ENCODE measurements at places on chromosomes 5 and 9.

DNA sequence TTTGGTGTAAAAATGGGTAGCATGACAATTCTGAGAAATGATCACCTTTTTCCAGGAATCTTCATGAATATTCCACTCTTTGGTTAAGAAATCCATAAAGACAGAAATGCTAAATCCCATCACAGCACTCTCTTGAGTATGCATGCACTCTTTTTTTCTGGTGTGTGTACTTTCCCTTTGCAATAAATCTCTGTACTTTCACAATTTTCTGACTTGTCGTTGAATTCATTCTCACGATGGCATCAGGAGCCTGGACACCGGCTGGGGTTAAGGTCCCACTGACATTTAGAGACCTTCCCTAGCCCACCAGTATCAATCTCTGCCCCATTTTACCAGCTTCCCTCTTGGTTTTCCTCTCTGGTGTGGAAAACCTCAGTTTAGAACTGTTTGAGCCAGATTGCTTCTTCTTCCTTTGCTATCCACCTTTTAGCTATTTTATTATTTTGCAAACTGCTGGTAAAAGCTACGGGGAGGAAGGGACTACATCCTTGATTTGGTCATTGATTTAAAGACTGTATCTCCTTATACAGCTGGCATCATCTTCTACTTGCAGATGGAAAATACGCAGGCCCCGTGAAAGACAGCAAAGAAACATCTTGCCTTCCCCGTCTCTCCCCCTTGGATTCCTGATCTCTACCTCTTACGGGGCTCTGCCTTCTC is 59.9 kb upstream of the ZFR start:
- DNase-seq, result no peak

DNA sequence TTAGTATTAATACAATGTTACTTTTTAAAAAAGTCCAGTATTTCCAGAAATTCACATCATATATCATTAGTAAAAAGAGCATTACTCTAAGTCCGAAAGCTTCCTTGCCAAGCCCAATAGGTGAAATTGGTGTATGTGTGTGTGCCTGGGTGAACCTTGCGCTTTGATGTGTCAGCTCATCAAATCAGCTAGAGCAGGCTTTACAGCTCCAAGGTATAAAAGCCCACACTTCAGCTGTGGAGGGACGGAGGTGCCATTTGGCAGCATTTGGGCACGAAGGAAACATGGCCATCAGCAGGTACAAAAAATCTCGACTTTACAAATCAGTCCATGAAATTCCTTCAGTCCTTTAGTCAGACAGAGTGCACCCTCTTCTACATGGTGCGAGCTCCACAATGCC is 76.5 kb upstream of the IL7R start:
- no peak for DNase-seq

GRCh38 chr5:74094096-74094781 is 468.2 kb downstream of the ARHGEF28 start:
- DNase-seq, result no peak

- DNase-seq, result no peak
Measured at GRCh38 chr5:6279607-6280006, 98.7 kb downstream of the MED10 start.

DNA sequence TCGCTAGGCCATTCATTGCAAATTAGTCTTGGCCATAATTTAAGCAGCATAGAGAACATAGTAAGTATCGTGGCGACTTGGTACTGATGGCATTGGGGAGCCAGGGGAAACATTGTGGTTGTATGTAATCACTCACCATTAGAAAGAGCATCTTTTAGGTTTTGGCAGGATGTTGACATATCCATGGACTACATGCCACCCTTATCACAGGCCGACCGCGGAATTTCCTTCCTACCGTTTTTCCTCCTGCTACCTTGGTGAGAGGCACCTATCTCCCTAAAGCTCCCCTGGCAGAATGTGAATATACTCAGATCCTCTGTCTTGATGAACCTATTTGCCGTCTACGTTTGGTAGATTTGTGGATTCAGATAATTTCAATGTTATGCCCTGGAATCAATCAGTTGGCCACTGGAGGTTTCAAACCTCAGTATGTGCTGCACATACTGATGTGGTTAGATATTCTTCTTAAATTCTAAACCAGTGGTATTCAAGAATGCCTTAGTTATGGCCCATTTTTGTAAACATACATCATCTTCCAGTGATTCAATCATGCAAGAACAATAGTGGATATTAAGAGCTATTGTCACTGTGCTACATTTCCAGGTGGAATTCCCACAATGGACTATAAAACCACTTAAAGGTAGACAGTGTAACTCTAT is 271.0 kb upstream of the HAPLN1 start:
- DNase-seq, result no peak

GRCh38 chr9:117415358-117415914 is 579 bp upstream of the ASTN2 start:
- DNase-seq, result no peak

- no peak for DNase-seq
Measured at GRCh38 chr5:165874851-165875250, 2369.4 kb downstream of the MAT2B start.

DNA sequence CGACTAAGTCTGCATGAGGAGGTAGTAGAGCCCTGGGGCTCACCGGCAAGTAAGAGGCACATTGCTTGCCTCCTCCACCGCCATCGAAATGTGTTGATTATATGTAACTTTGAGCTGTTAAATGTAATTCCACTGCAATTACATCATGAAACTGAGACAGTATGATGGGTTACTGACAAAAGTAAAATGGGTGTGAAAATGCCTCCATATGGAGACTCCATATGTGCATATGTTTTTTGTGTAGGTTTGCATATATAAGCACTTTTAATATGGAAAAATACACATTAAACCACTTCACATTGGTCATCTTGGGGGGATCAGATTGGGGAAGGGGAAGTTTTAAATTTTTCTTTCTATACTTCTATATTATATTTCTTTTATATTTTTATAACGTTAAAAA is 29.8 kb downstream of the NFIL3 start:
- no peak for DNase-seq

DNA sequence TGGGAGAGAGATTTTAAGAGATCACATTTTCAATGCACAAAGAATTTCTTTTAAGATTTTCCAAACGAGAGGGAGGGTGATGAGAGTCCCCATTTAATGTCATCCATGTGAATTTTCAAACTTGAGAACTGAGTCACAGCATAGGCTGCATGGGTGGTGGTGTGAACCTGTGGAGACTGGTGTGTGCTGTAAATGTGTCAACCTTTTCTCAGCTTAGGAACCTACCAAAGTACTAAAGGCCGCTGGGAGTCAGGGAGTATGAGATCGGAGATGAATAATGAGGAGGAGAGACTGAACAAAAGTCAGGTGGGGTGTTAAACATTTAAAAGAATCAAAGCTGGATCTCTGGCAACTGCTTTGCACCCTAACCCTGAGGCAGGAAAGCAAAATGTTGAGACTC is 7.5 kb downstream of the ALDH1A1 start:
- DNase-seq, result no peak

- no peak for DNase-seq
Measured at GRCh38 chr9:121689461-121690157, 38.2 kb downstream of the DAB2IP start.

DNA sequence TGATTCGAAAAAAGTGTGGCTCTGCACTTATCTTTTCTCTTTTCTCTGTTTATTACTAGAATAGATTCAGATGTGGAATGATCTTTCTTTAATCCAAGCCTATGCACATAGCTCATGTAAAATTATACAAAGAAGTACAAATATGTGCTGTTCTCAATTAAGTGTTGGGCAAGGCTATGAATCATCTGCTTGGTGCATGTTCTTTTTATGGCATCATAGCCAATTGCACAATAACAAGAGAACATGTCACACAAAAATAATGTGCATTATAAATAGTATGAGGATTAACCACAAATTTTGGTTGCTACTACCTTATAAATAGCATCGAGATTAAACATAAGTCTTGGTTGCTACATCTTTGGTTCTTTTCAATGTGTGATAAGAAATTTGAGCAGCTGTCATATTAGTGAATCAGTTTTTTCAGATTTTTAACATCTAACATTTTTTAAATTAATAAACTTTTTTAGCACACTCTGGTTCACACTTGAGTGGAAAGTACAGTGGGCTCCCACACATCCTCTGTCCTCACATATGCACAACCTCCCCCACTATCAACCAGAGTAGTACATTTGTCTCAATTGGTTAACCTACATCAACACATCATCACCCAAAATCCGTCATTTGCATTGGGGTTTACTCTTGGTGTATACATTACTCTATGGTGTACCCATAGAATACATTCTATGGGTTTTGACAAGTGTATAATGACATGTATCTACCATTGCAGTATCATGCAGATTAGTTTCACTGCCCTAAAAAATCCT is 6.8 kb upstream of the RECK start:
- no peak for DNase-seq

- DNase-seq, result no peak
Measured at GRCh38 chr9:96022445-96023051, 147.1 kb downstream of the ERCC6L2 start.

DNA sequence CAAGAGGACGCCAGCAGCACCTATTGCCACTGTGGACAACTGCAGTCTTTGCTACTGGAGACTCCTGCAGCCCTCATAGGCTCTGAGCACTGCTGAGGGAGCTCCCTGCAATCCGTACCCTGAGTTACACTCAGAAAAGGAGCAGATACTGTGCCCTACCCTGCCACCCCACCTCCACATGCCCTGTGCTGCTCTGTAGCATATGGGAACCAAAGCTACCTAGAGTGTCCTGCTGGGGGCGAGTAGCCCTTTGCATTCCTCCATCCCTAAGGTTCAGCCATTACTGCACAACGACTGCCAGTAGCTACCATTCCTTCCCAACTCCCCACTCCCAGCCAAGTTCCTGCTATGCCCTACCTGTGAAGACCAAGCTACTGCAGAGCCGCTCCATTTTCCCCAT is 90.2 kb upstream of the SNCAIP start:
- DNase-seq, result no peak

DNA sequence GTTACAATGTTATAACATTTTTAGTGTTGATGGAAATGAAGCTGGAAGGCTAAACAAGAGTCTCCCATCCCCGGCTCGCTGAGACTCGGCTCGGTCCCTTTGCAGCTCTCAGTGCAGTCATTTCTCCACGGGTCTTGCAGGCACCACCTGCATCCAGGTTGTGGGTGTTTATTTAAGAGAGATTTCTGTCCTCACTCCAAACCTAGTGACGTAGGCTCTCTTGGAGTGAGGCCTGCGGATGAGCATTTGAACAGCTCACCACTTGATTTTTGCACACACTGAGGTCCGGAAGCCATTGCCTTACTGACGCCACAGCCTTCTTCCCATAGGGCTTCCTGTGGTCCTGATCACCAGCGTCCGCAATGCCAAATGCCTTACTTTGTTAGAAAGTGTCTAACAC is 197.7 kb upstream of the OTULINL start:
- DNase-seq, result peak; percentile 74

DNA sequence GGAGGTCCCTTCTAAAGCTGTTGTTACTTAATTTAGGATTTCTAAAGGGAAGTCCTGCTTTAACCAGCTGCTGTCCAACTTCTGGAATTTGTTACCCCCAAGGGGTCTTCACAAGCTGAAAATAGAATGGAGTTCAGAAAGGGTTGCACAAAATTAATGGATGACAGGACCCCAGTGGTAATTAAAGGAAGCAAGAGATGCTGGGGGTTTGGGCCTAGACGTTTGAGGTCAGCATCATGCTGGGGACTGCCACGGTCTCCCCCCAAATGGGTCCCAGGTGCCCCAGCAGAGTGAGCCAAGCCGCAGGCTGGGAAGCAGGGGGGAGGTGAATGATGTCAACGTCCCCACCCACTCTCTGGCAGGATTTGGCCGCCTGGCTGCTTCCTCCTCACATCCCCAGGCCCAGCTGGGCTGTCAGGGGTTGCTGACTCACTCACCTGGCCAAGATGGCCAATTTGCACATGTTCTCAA is 97.5 kb upstream of the ARAP3 start:
- no peak for DNase-seq

DNA sequence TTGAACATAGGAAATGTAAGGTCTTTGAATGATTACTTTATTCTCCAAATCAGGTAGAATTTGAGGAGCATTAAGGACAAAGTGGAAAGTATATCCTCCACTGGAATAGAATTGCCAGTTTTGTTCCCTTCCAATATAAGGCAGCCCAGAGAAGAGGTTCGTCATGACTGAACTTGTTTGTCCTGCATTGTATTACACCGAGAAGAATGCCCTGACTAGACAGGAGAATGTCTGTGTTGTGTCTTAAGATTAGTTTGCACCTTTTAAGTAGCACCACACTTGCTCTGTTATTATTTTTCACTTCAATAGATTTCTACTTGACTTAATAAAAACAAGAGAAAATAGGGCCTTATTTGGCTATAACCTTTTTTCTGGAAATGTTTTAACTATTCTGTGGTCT is 586.2 kb upstream of the PTGER4 start:
- DNase-seq, result no peak

DNA sequence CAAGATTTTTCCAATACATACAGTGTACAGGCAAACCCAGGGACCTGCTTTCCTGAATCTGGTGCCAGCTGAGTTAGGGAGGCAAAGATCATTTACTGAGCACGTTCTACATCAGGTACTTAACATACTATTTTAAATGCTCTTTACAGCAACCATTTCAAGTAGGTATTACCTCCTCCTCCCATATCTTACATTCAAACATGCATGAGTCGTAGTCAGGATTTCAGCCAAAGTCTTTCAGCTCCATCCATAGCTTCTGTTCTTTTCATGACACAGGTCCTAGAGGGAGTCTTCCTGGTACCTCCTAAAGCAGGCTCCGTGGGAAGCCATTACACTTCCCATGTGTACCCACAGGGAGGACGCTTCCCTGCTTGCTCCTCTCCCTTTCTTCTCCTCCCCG is 11.7 kb downstream of the KCNV2 start:
- no peak for DNase-seq

- no peak for DNase-seq
Measured at GRCh38 chr9:120998111-120998510, 52.0 kb downstream of the C5 start.

GRCh38 chr9:128026773-128027541 is 40.2 kb downstream of the NAIF1 start:
- DNase-seq, result no peak

GRCh38 chr5:138972230-138972629 is 97.1 kb upstream of the LRRTM2 start:
- no peak for DNase-seq

DNA sequence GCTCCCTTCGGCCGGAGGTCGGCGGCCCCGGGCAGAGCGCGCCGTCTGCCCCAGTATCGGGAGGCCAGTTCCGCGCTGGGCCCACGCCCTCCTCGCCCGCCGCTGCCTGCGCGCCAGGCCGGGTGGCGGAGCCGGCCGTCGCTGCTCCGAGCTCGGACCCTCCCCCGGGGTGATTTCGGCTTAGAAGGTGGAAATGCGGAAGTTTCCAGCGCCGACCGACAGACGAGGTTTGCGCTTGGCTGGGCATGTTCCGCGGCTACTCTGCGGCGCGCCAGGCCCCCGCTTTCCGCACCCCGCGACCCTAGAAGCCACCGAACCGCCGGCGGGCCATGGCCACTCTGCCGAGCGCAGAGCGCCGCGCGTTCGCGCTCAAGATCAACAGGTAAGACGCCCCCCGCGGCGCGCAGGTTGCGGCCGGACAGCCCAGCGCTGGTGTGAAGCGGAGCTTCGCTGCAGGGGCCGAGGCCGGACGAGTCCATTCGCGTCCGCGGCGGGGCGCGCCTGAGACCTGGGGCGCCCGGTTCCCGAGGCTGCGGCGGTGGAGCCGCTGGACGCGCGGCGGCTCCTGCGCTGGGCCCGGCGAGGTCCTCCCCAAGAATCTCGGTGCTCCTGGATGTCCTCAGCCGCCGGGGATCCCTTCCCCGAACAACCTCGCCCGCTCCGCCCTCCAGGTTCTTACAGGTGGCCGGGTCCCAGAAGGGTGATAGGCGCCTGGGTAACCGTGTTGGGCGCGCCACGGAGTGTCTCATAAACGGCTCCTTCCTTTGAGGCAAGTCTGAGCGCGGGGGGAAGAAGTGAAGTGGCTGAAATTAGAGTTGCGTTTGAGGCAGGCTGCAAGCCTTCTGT is at the start of gene DOCK8:
Gene DOCK8, plus strand, starts transcription at position 218 of the 846 bp plus-strand sequence. Its CDS starts 112 bp downstream, at position 330.
- DNase-seq, result no peak

- DNase-seq, result no peak
Measured at GRCh38 chr5:172009536-172010270, 3.3 kb upstream of the FBXW11 start.
